Right cardiac atrium (tissue), 5 donors: ENCODE measurements at places on chromosomes 2 and 18.

DNA sequence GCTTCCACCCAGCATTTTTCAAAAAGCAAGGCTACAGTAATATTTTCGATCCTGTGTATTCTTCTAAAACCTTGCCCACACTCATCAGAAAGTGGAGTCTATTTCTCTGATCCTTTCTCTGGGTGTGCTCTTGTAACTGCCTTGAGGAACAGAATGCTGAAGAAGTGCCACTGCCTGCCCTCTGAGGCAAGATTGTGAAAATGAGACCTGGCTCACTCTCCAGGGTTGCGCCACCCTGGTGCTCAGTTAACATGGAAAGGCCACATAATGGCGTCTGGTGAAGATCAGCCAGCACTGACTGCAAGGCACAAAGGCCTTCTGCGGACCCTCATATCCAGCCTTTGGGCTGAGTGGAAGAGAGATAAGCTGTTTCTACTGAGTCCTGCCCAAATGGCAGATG, 11.2 kb upstream of the SH3RF3 start:
- no peak for DNase-seq

GRCh38 chr2:138298900-138299299, 202.7 kb upstream of the SPOPL start:
- DNase-seq, result no peak

- DNase-seq, result no peak
These were observed 21.5 kb upstream of the TMEM87B start for GRCh38 chr2:112033600-112033999.

DNA sequence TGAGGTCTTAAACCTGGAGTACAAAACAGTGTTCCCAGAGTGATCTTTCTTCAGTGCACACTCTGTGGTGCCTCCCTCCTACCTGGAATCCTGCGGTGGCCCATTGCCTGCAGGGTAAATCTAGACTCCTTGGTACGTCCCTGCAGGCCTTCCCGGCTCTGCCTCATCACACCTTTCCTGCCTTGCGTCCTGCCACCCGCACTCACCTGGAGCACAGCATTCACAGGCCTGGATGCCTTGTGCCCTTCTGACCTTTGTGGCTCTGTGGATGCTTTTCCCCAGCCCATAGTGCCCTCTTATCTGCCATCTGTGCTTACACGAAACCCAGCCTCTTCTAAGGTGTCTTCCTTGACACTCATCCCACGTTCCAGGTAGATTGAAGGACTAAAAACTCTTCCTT, 62.7 kb downstream of the PRKRA start:
- DNase-seq, result no peak

DNA sequence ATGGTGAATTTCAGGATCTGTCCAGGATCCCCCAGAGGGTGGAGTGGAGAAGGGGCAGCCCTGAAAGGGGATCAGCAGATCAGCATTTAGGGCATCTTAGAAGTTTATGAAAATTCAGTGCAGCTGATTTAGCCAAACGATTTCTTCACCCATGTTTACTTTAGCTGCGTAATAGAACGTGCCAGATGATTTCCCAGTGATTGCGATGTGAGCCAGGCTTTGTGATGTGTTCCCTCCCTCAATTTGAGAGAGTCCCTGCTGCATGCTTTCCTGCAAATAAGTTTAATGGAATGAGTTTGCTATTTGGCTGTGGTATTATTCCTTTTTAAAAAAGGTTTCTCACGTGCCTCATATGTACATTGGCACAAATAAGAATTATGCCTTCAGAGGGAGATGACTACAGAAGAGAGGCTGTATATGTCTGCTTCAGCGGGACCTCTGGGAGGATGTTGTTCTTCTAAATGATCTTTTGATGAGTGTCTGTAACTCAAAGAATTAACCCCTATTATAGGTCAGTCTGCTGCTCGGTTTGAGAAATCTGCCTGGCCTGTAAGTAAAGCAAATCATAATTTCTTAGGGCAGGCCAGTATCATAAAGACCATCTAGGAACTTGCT, 111.9 kb downstream of the MRO start:
- no peak for DNase-seq

- DNase-seq, result no peak
These were observed 3.2 kb upstream of the NEU2 start for GRCh38 chr2:233029321-233029720.
